ENCODE measurements at places on chromosomes 13 and 19.

DNA sequence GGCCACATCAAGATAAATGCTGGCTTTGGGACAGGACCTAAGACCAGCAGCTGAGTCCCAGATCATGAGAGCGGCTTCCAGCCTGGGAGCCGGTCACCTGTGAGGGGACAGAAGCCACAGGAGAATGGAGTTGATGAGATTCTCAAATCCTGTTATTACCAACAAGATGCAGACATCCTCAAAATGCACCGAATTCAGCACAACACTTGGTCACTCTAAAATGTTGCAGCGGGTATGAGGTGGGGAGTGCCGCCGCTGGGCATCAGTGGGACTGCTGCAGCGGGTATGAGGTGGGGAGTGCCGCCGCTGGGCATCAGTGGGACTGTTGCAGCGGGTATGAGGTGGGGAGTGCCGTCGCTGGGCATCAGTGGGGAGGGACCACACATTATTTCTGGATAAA is 21.2 kb downstream of the RANBP3 start:
- DNase-seq = no peak

DNA sequence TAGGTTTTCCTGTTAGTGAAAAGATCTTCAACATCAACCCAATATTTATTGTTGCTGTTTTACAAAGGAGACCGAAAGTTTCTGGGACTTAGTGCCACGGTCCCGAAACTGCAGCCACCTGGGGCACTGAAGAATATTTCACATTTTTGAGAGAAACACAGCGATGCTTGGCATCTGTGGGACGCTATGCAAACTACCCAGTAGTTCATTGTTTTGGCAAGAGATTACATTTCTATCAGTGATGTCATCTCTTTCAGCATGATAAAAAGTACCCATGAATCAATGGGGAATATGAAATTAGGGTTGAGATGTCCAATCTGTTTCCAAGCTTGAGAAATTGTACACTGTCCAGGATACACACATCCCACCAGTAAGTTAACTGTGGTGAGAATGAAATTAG is 43.9 kb downstream of the TGDS start:
- DNase-seq = no peak

- no peak for DNase-seq
These were observed 502.0 kb downstream of the LIG4 start for GRCh38 chr13:107713314-107713713.

GRCh38 chr19:47187797-47188196 is 43.2 kb downstream of the BBC3 start:
- DNase-seq = no peak

DNA sequence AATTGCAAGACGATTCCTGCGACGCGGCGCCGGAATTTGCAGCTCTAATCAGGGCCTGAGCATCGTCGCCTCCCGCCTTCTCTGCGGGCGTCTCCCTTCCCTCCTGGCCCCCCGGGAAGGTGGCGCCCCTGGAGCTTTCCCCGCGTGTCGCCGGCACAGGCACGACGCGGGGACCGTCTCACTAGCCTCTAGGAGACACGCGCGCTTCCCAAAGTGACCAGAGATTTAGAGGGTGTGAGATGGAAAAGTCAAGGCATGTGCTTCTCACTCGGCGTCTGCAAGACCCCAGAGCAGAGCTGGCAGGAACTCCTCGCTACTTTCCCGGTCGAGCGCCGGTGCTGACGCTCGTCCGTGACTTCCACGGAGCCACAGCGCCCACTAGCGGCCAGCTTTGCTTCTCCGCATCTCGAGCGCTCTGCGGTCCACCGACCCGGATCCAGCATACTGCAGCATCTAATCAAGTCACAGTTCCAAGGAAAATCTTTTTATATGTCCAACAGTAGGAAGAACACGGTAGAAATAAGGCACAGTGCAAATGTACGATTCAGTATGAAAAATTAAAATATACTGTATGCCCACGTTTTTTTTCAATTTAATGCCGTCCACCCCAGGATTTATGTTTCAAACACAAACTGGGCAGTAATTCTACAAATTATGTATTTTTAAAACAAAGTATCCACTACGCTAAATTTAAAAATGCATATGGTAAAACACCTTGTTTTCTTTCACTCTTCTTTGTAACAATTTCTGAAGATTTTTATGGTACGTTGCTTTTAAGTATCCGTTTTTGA is 977 bp upstream of the EFNB2 start:
- DNase-seq = peak; percentile 88

- no peak for DNase-seq
These were observed 142.3 kb downstream of the OXGR1 start for GRCh38 chr13:96851856-96852445.

- DNase-seq = no peak
These were observed 767.9 kb downstream of the PCDH9 start for GRCh38 chr13:66462187-66462586.

DNA sequence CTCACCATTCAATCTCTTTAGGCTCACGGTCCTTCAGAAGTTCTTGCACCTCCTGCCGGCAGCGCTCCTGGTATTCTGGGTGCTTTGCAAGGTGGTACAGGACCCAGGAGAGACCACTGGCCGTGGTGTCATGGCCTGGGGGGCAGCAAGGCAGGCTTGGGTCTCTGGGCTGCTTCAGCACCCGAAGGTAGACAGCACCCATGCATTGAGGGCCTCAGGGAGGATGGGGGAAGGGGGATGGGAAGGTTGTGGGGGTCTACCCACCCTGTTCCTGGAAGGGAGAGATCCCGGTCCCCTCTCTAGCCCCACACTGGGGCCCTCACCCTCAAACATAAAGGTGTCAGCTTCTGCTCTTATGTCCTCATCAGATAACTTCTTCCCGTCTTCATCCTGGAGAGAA is 12.0 kb downstream of the CYP4F2 start:
- no peak for DNase-seq

DNA sequence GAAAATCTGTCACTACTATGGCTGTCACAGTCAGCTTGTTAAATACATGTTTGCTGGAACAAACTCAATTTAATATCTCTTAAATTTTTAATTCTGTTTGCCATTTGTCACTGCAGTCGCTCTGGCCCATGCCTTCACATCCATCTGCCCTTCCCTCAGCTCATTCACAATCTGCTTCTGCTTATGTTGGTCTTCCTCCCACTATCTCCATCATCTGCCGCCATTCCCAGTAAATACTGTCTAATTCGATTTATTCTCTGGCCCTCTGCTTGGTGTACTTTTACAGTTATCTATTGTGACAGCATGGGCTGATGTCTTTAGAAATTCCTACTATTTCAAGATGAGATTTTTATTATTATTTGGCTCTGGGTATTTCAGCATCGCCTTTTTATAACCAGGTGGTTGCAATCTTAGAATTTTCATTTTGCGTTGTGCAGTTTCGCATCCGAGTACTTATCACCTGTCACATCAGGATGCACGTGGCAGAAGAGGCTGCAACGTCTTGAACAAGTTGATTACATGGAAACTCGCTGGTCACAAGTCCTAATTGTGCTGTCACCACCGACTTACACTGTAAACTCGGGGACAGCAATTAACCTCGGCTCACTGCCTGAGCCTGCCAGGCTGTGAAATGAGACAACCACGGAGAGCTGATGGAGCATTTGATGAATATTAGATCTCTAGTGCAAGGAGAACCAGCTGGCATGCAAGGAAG is 158.4 kb downstream of the MYO16 start:
- DNase-seq = no peak

DNA sequence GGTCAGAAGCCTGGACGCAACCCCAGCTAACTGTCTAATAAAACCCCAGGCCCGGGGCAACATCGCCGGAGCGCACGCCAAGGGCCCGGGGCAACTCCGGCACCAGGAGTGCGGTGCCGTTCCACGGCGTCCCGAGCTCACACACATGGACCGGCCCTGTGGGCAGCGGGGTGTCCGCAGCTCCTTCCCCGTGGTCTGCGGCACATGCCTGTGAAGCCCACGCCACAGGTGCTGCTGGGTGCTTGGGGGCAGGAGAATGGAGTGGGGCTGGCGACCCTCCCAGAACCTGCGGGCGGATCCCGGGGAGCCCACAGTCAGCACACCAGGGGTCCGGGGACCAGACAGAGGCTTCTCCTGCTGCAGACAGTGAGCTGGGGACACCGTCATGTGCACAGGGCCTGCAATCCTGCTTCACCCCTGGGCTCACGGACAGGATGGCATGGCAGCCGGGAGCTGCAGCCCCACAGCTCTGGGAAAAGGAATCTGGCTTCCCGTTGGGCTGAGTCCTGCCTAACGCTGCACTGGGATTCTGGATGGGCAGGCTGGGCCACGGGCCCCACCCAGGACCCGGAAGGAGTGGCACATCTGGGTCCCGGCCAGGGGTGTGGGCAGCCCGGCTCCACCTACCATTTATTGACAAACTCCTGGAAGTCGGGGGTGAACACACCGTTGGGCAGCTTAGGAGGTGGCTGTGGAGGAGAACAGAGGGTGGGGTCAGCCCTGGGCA is 28.2 kb upstream of the ZBTB7A start:
- no peak for DNase-seq
